ENCODE measurements at places on chromosomes 3 and 15. TPM values are rescaled to one million over a fixed set of nuclear protein-coding genes. Genes with fewer than 3 reads are reported as not detected.

DNA sequence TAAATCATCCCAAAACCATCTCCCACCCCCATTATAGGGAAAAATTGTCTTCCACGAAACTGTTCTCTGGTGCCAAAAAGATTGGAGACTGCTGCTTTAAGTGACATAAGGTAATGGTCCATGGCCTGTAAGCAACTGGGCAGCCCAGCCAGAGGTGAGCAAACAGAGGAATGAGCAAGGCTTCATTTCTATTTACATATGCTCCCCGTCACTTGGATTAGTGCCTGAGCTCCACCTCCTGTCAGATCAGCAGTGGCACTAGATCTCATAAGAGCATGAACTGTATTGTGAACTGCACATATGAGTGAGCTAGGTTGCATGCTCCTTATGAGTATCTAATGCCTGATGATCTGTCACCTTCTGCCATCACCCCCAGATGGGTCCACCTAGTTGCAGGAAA is 1159.8 kb upstream of the ALCAM start:
- no peak overlapping the region for H3K4me3 ChIP-seq
- H3K36me3 ChIP-seq, result no peaks in the 10 kb centered on the region
- no peaks in the 10 kb centered on the region for H3K4me1 ChIP-seq
- DNase-seq, result no peak

DNA sequence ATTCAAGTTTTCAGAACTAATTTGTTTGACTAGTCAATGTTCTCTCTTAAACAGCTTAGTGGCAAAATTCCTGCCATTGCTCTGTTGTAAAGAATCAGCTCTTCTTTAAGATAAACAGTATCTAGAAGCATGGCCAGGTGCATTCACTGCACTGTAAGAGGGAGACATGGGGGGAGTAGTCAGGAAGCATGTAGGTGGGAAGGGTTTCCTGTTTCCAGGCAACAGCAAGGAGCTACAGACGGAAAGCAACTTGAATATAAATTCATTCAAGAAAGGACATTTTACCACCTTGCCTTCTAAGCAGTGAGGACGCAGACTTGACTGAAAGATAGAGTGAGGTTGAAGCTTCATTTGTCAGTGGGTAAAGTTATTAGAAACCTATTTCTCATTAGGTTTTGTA is 55.3 kb downstream of the BBX start:
- H3K4me1 ChIP-seq, result peaks cover 32% of the 10 kb centered on the region
- no peak overlapping the region for H3K27ac ChIP-seq

DNA sequence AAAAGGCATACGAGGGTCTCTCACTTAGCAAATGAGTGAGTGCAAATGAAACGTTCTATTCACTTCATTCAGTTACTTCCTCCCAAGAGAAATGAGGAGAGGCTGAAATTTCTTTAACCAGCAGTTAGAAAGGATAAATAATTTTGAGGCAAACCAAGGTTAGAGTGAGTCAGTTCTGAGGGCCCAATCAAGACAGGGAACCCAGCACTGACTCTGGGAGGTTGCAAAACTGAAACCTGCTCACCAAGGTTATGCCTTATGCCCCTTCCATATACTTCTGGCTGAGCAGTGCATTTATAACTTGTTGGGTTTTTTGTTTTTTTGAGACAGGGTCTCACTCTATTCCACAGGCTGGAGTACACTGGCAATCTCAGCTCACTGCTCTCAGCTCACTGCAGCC is 4.5 kb upstream of the RPSA start:
- H3K36me3 ChIP-seq, result peaks cover 32% of the 10 kb centered on the region
- H3K4me3 ChIP-seq, result no peak overlapping the region
- H3K27me3 ChIP-seq, result peaks cover 2% of the 10 kb centered on the region
- H3K4me1 ChIP-seq, result peaks cover 15% of the 10 kb centered on the region

DNA sequence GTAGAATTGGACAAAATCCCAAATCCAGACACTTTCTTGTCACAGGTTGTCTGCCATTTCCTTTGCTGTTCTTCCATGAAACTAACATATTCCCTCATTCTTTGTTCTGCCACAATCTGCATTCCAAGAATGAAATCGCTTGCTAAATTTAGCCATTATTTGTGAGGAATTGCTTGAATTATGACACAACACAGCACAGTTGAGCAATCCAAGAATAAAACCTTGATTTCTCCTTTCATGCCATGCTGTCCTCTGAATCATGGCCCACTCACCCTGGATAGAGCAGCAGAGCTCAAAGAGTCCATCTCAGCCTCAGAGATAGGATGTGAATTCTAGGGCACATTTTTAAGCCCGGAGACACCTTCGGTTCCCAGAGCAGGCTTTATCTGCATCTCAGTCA is 35.2 kb upstream of the GREM1 start:
- H3K4me3 ChIP-seq, result no peak overlapping the region
- DNase-seq, result no peak
- no peaks in the 10 kb centered on the region for H3K27me3 ChIP-seq
- H3K4me1 ChIP-seq, result no peaks in the 10 kb centered on the region

GRCh38 chr3:63685340-63685739 is 32.9 kb downstream of the SNTN start:
- no peak overlapping the region for H3K4me3 ChIP-seq
- no peaks in the 10 kb centered on the region for H3K36me3 ChIP-seq

GRCh38 chr3:13110678-13111116 is 37.5 kb upstream of the IQSEC1 start:
- peaks cover 7% of the 10 kb centered on the region for H3K4me1 ChIP-seq
- no peaks in the 10 kb centered on the region for H3K36me3 ChIP-seq
- no peak overlapping the region for H3K4me3 ChIP-seq
- H3K27me3 ChIP-seq, result no peaks in the 10 kb centered on the region
- H3K27ac ChIP-seq, result no peak overlapping the region
- DNase-seq, result peak; percentile 34

DNA sequence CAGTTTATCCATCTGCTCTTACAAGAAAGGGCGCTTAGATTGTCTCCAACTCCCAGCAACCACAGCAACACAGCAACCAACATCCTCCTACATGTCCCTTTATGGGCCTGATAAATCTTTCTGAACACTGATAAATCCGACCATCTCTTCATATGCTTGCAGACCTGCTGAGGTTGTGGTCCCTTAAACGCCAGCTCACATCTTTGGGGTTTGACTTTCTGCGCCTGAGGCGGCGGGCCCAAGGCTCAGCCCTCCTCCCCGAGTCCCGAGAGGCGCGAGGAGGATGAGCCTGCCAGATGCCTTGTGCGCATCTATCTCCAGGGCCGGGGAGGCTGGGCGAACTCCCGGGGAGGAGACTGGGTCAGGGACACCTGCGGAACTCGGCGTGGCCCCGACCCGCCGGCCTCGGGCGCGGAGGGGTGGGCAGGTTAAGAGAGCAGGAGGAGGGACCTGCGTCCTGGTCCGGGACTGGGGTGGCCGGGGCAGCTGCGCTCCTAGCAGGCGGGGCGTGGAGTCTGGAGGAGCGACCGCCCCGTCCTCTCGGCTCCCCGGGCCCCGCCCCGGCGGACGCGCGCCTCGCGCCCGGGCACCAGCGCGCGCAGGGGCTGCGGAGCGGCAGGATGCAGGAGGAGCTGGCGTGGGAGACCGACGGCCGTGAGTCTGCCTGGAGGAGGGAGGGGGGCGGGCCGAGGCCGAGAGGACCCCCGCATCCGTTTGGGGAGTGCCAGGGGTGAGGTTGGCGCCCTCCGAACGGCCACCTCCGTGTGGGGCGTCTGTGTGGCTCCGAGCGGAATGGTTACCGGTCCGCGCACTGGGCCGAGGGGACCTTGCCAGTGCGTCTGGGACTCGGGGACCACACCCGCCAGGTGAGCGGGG is at the start of gene ANKDD1A:
Gene ANKDD1A (plus strand): TSS at position 592 of the 876 bp plus-strand sequence. CDS start 29 bp downstream, at position 621.
- peak within 1 kb of the TSS; percentile 65 for H3K4me3 ChIP-seq
- H3K27ac ChIP-seq, result no peak within 1 kb of the TSS
- peaks cover 5% of the 10 kb centered on the region for H3K4me1 ChIP-seq
- peak; percentile 66 for DNase-seq

DNA sequence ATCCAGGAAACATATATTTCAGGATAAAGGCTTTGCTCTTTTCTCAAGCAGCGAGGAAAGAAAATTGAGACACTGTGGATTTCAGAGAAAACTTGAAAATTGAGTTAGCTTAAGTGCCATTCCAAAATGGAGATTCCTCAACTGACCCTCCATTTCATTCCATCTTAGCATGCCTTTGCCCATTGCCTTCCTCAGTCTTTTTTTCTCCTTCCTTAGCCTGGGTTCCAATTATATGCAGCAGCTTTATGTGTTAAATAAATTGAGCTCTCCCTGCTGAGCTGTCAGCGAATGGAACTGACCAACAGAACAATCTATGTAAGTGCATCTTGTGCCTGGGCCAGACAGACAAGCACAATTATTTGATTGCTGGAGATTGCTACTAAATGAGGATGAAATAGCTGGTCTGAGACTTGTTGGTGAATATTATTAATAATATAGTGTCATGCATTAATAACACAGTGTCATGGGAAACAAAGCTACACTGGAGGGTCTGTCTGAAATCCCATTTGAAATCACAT is 6.9 kb upstream of the DNAJC19 start:
- H3K4me1 ChIP-seq, result no peaks in the 10 kb centered on the region
- H3K27ac ChIP-seq, result no peak overlapping the region
- H3K4me3 ChIP-seq, result no peak overlapping the region
- peaks cover 9% of the 10 kb centered on the region for H3K36me3 ChIP-seq
- H3K27me3 ChIP-seq, result peaks cover 8% of the 10 kb centered on the region

DNA sequence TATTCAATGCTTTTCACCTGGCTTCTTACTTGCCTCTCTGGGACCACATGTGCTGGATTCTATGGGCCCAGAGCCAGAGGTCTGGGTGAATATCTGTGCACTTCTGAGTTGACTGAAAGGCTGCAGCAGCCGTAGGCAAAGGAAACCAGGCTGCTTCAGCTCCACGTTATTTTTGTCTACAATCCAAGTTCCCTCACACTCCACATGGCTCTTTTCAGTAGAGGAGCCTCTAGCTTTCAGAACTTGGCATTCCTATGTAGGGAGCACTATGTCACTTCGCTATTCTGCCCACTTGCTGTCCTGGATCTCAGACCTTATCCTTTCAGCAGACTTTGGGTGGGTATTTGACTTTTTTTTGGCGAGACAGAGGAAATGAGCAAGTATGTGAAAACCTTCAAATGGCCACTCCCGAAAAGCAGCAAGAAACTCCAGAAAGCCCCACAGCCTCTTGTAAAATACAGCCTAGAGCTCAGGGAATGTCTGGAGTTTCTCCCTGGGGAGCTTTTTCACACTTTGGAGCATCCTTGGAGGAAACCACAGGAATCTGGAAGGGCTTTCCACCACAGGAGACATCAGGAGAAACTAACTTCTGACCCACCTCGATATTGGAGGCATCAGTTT is 80.9 kb downstream of the DUT start:
- H3K27me3 ChIP-seq, result no peaks in the 10 kb centered on the region
- DNase-seq, result no peak
- no peak overlapping the region for H3K27ac ChIP-seq
- no peaks in the 10 kb centered on the region for H3K4me1 ChIP-seq
- no peaks in the 10 kb centered on the region for H3K36me3 ChIP-seq

DNA sequence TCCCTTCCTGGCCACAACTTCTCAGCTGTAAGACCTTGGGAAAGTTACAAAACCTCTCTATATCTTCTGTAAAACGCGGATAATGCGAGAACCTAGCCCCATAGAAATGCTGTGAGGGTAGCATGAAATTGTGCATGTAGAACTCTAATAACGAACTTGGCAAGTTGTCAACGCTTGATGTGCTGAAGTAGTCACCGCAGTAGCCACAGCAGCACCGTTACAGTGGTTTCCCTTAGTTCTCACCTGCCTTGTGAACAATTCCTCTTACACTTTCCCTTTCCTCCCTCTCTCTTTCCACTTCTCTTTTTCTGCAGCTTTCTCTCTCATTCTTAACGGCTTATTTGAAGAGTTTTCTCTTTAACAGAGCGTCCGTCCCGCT is 447 bp upstream of the SHQ1 start:
- no peaks in the 10 kb centered on the region for H3K27me3 ChIP-seq
- H3K4me3 ChIP-seq, result peak overlapping the region; percentile 93
- H3K36me3 ChIP-seq, result peaks cover 4% of the 10 kb centered on the region
- DNase-seq, result peak; percentile 63

DNA sequence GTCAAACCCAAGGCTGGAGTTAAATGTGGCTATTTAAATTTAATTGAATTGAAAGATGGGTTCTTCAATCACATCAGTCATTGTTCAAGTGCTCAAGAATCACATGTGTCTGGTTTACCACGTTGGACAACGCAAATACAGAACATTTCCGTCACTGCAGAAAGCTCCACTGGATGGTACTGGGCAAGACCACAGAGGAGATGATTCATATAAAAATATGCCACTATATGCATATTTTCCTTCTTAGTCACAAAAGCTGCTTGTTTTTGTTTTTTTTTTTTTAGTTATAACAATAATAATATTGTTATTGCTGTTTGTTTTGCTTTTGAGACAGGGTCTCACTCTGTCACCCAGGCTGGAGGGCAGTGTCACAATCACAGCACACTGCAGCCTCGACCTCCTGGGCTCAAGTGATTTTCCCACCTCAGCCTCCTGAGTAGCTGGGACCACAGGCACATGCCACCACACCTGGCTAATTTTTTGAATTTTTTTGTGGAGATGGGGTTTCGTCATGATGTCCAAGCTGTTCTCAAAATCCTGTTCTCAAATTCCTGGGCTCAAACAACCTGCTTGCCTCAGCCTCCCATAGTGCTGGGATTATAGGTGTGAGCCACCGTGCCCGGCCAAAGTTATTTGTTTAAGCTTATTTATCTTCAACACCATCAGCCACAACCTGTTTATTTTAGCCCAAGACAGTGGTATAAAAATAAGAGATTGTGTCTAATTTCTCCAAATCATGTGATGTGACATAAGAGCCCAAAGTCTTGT is 19.4 kb downstream of the RTP3 start:
- peaks cover 3% of the 10 kb centered on the region for H3K27me3 ChIP-seq
- no peak overlapping the region for H3K27ac ChIP-seq
- H3K4me3 ChIP-seq, result no peak overlapping the region
- no peak for DNase-seq
- H3K4me1 ChIP-seq, result no peaks in the 10 kb centered on the region
- no peaks in the 10 kb centered on the region for H3K36me3 ChIP-seq

SMAD3 gene
- 50.2 TPM for total RNA-seq

GOLGA8J gene
- total RNA-seq, result not detected

ARRDC4 gene
- total RNA-seq, result 0.24 TPM

ADCY5 gene
- total RNA-seq, result not detected

TNFAIP8L3 gene
- total RNA-seq, result 0.19 TPM

AHSG gene
- total RNA-seq, result not detected

PTX3 gene
- total RNA-seq, result not detected

ARNT2 gene
- 0.10 TPM for total RNA-seq

CPA3 gene
- not detected for total RNA-seq

PLCB2 gene
- 70.7 TPM for total RNA-seq

C3orf22 gene
- not detected for total RNA-seq

FGF12 gene
- not detected for total RNA-seq

XYLB gene
- 4.9 TPM for total RNA-seq

TM4SF1 gene
- total RNA-seq, result 0.92 TPM
